MCF 10A (cell line): ENCODE measurements at places on chromosomes 12 and 14. TPM values are rescaled to one million over a fixed set of nuclear protein-coding genes. Genes with fewer than 3 reads are reported as not detected.

GRCh38 chr12:93699271-93700145 is 22.3 kb downstream of the CRADD start:
- no peaks in the 10 kb centered on the region for H3K36me3 ChIP-seq
- H3K4me1 ChIP-seq: peaks cover 25% of the 10 kb centered on the region
- no peak for DNase-seq
- no peak overlapping the region for H3K27ac ChIP-seq
- H3K27me3 ChIP-seq: no peaks in the 10 kb centered on the region

The PRH2 gene
- total RNA-seq: not detected in 2 replicates

DNA sequence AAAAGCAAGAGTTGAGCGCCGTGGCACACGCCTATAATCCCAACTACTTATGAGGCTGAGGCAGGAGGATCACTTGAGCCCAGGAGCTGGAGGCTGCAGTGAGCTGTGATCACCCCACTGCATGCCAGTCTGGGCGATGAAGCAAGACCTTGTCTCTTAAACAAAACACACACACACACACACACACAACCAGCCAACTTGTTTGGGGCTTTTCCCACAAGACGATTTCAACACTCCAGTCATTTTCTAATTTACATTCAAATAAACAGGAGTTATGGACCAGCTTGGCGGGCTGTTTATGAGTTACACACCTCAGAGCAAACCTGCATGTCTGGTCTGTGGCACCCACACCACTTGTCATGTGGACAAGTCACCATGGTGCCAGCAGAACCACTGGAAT is 6.7 kb downstream of the GLTP start:
- no peaks in the 10 kb centered on the region for H3K27me3 ChIP-seq
- H3K27ac ChIP-seq: no peak overlapping the region
- H3K4me3 ChIP-seq: no peak overlapping the region
- peaks cover 10% of the 10 kb centered on the region for H3K4me1 ChIP-seq
- H3K36me3 ChIP-seq: peaks cover 8% of the 10 kb centered on the region
- no peak for DNase-seq

DNA sequence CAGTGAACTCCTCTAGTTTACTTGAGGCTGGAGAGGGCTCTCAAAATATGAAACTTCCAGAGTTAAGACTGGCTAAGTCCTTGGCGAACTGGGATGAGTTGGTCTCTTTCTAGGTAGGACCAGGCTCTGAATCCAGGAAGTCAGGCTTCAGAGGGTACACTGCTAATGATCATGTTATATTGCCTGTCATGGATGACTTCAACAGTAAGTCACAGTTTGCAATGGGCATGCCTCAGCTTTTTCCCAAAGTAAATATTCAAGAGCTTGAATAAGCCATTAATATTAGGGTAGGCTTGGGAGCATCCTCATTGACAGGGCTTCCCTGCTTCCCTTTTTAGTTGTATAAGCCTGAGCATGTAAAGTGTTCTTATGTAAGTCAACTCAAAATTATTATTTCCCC is 61.7 kb upstream of the PTHLH start:
- no peaks in the 10 kb centered on the region for H3K27me3 ChIP-seq
- H3K4me3 ChIP-seq: no peak overlapping the region
- DNase-seq: no peak
- peaks cover 13% of the 10 kb centered on the region for H3K4me1 ChIP-seq
- H3K27ac ChIP-seq: no peak overlapping the region

DNA sequence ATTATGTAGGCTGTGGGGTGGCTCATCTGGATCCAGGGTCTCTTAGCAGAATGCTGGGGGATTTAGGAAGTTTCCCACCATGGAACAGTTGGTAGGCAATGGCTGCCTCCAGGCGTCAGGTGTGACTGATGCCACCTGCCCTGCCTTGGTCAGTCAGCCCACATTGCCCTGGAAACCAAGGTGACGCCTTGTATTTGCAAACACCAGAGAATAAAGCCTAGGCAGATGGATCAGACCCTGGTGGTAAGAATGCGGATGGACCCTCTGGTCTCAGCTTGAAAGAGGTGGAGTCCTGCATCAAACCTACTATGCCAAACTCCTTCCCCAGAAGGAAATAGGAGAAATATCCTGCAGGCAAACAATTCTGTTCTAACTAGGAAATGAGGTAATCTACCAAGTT is 38.2 kb downstream of the NCKAP5L start:
- no peak for DNase-seq
- no peak overlapping the region for H3K27ac ChIP-seq
- no peak overlapping the region for H3K4me3 ChIP-seq
- H3K4me1 ChIP-seq: no peaks in the 10 kb centered on the region
- peaks cover 8% of the 10 kb centered on the region for H3K36me3 ChIP-seq

The CRIP1 gene
- total RNA-seq: not detected in 2 replicates

DNA sequence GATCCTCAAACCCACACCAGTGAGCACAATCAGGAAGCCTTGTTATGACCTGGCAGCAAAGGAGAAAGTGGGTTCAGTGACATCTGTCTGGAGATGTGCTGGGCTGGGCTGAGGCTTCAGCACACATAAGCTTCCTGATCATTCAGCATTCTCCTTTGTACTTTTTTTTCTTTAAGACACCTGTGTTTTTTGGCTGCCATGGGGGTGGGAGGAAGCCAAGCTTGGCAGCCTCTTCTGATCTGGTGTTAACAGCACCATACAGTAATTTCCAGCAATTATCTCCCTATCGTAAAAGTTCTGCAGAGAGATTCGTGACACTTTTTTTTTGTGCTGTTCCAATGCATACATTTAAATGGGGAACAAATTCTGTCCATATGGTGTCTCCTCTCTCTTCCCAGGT is 38.9 kb upstream of the RASSF3 start:
- DNase-seq: no peak
- no peak overlapping the region for H3K4me3 ChIP-seq
- H3K27me3 ChIP-seq: no peaks in the 10 kb centered on the region
- no peak overlapping the region for H3K27ac ChIP-seq
- no peaks in the 10 kb centered on the region for H3K36me3 ChIP-seq

The INSM2 gene
- total RNA-seq: 0.09 and 0.10 TPM in 2 replicates

DNA sequence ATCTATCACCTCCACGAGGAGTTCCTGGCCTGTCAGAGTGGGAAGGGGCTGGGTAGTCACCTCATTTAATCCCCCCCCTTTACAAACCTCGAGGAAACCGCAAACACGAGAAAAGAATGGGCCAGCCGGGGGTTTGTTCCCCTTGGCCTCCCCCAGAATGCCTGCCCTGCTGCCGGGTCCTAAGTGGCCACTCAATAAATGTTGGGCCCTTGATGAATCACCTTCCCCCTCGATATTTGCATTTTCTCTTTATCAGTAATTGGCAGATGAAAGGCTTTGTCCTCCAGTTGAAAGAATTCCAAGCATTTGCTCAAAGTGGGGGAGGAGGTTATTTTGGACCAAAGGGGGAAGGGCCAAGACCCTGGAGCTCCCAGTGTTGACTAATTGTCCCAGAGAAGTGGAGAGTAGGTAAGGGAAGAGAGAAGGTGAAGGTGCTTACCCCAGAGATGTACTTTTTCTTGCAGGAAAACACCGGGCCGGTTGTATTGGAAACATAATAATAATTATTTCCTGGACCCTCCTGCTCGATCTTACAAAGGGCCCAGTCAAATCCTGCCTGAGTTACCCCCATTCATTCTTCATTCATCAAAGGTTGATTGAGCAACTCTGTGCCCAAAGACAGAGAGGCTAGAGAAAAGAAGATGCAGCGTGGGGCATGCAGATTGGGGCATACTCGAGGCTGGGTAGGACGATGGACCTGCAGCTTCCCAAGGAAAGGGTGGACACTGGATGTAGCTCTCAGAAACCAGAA is 1.9 kb upstream of the KDM2B start:
- no peaks in the 10 kb centered on the region for H3K4me1 ChIP-seq
- no peaks in the 10 kb centered on the region for H3K36me3 ChIP-seq
- H3K27ac ChIP-seq: no peak overlapping the region
- H3K27me3 ChIP-seq: no peaks in the 10 kb centered on the region
- DNase-seq: no peak

The SLC10A1 gene
- not detected in 2 replicates for total RNA-seq

DNA sequence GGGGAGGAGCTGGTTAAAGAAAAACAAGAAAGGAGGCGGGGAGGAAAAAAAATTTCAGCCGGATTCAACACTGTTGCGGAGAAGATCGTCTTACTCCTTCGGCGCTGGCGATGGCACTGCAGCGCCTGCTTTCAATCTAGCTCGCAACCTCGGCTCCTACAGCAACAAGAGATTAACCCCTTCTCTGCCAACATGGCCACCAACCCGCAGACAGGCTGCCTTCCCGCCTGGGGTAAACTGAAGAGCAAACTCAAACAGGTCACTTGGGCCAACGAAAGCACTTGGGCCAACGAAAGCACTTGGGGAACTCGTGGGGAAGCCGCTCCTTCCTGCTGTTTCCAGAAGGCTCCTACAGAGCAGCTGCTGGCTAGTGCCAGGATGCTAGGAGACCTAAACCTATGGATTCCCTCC is 73.7 kb downstream of the CIT start:
- H3K36me3 ChIP-seq: peaks cover 6% of the 10 kb centered on the region
- peaks cover 6% of the 10 kb centered on the region for H3K4me1 ChIP-seq
- no peak overlapping the region for H3K27ac ChIP-seq
- no peak overlapping the region for H3K4me3 ChIP-seq
- no peak for DNase-seq

The LGR5 gene
- not detected in 2 replicates for total RNA-seq

The KITLG gene
- 3.9 and 4.8 TPM in 2 replicates for total RNA-seq

The STAC3 gene
- total RNA-seq: 2.5 and 2.8 TPM in 2 replicates

GRCh38 chr14:65303190-65303898 is 109.2 kb upstream of the FUT8 start:
- no peaks in the 10 kb centered on the region for H3K27me3 ChIP-seq
- H3K4me1 ChIP-seq: peaks cover 17% of the 10 kb centered on the region
- peak; percentile 34 for DNase-seq
- H3K4me3 ChIP-seq: no peak overlapping the region
- H3K36me3 ChIP-seq: no peaks in the 10 kb centered on the region

DNA sequence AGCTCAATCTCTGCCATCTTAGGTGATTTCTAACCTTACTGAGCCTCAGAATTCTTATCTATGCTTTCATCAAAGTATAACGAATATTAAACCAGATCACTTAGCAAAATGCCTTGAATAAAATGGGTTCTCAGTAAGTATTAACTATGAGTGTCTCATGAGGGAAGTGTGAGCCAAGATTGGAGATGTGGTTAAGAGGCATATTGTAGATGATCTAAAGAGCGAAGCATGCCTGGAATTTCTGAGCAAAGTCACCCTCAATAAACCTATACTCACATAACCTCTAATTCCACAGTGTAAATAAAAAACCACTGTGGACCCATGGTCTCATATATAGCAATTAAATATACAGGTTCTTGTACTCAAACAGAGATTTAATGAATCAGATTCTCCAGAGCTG is 193.1 kb upstream of the FSCB start:
- H3K27ac ChIP-seq: no peak overlapping the region
- no peak overlapping the region for H3K4me3 ChIP-seq
- DNase-seq: no peak
- no peaks in the 10 kb centered on the region for H3K36me3 ChIP-seq
- peaks cover 6% of the 10 kb centered on the region for H3K4me1 ChIP-seq
- H3K27me3 ChIP-seq: no peaks in the 10 kb centered on the region

- H3K27me3 ChIP-seq: no peaks in the 10 kb centered on the region
- peaks cover 37% of the 10 kb centered on the region for H3K36me3 ChIP-seq
- peaks cover 14% of the 10 kb centered on the region for H3K4me1 ChIP-seq
These were observed 18.6 kb downstream of the LARP4 start for GRCh38 chr12:50419112-50419909.

GRCh38 chr12:54417712-54418440 is 1.2 kb downstream of the ITGA5 start:
- peak overlapping the region; percentile 94 for H3K4me3 ChIP-seq
- no peaks in the 10 kb centered on the region for H3K27me3 ChIP-seq
- peaks cover 6% of the 10 kb centered on the region for H3K36me3 ChIP-seq
- peak overlapping the region; percentile 93 for H3K27ac ChIP-seq
- peaks cover 56% of the 10 kb centered on the region for H3K4me1 ChIP-seq
- peak; percentile 37 for DNase-seq

- DNase-seq: peak; percentile 2
- no peaks in the 10 kb centered on the region for H3K36me3 ChIP-seq
- H3K4me3 ChIP-seq: no peak overlapping the region
- no peaks in the 10 kb centered on the region for H3K27me3 ChIP-seq
- no peaks in the 10 kb centered on the region for H3K4me1 ChIP-seq
These were observed 127.2 kb downstream of the CMAS start for GRCh38 chr12:22173177-22173576.

DNA sequence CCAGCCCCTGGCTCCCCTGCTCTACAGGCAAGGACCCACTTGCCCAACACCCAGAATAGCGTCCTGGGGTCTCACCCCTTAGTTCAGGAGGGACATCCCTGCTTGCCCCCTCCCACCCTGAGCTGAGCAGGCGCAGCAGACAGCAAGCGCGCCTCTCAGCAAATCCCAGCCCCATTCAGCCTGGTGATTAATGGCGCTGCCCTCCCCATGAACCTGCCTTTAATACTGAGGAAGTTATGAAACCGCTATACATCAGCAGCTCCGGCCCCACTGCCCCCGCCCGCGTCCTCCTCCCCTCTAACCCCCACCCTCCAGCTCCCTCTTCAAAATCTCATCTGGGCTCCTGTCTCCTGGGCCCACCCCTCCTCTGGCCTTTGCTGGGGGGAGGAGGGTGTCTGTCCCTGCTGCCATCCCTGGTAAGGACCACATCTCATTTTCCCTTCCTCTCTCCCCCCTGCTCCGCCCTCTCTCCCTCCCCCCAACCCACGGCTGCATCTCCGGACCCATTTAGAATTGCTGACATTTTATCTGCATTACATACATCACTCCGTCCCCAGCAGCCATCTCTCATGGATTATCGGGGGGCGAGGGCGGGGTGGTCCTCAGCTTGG is 7.1 kb upstream of the SMUG1 start:
- peaks cover 17% of the 10 kb centered on the region for H3K4me1 ChIP-seq
- H3K27me3 ChIP-seq: no peaks in the 10 kb centered on the region
- H3K4me3 ChIP-seq: no peak overlapping the region
- peak; percentile 51 for DNase-seq
- H3K36me3 ChIP-seq: peaks cover 13% of the 10 kb centered on the region

The CLEC9A gene
- not detected in 2 replicates for total RNA-seq

DNA sequence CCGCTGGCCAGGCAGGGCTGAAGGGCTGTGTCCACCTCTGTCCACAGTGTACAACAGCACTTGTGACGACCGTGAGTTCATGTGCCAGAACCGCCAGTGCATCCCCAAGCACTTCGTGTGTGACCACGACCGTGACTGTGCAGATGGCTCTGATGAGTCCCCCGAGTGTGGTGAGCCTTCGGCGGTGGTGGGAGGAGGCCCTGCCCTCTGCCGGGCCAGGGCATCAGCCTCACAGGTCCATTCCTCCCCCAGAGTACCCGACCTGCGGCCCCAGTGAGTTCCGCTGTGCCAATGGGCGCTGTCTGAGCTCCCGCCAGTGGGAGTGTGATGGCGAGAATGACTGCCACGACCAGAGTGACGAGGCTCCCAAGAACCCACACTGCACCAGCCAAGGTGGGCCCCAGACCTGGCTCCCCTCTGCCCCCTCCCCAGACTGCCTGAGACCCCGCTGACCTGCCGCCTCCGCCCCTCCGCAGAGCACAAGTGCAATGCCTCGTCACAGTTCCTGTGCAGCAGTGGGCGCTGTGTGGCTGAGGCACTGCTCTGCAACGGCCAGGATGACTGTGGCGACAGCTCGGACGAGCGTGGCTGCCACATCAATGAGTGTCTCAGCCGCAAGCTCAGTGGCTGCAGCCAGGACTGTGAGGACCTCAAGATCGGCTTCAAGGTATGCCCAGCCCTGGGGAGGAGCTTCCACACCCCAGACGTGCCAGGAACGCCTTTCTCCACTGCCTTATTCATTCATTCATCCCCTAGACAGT is 20.8 kb upstream of the NXPH4 start:
- H3K4me3 ChIP-seq: no peak overlapping the region
- H3K36me3 ChIP-seq: peaks cover 19% of the 10 kb centered on the region
- no peak overlapping the region for H3K27ac ChIP-seq

GRCh38 chr12:3191450-3191849 is 114.3 kb downstream of the TSPAN9 start:
- H3K27ac ChIP-seq: no peak overlapping the region
- peaks cover 6% of the 10 kb centered on the region for H3K4me1 ChIP-seq
- H3K4me3 ChIP-seq: no peak overlapping the region
- H3K36me3 ChIP-seq: no peaks in the 10 kb centered on the region
